ENCODE measurements at places on chromosomes 1 and 21.

DNA sequence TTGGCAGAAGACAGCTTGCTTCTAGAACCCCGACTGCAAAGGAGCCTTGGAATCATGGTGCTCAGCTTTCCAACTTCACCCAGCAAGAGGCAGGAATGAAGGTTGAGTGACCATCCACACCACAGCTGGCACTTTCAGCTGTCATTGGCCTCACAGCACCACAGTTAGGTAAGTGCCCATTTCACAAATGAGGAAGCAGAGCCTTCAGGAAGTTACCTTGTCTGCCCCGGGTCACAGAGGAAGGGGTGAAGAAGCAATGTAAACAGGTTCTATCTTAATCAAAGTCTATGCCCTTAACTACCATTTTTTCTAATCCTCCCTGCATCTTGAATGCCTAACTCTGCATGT, 156.0 kb downstream of the GLUL start:
- DNase-seq: no peak

GRCh38 chr1:18444563-18444962, 36.2 kb upstream of the KLHDC7A start:
- DNase-seq: no peak

- no peak for DNase-seq
Observed at GRCh38 chr1:232622378-232622777, 7.6 kb downstream of the SIPA1L2 start.

- no peak for DNase-seq
Observed at GRCh38 chr1:35659589-35659988, 18.3 kb upstream of the PSMB2 start.

All from H4 (cell line).